Skeletal muscle cell (primary cell): ENCODE measurements at places on chromosomes 3 and 15.

GRCh38 chr3:187909866-187910265 lies 164.6 kb upstream of the BCL6 start:
- no peak for DNase-seq

DNA sequence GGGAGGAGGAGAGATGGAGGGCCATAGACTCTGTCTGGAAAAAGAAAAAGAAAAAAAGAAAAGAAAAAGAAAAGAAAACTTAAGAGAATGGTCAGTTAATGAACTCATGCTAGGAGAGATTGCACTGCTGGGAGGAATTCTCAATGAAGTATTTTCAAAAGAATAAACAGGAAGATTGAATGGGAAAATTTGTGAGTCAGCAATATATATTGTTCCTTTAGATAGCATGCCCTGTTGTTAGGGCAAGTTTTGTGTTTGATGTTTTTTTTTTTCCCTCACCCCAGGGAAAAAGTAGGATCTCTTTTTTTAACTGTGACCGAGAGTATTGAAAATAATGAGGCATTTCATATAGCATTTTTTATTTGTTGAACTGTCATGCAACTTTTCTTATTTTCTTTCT lies 7.8 kb upstream of the NR1D2 start:
- no peak for DNase-seq

DNA sequence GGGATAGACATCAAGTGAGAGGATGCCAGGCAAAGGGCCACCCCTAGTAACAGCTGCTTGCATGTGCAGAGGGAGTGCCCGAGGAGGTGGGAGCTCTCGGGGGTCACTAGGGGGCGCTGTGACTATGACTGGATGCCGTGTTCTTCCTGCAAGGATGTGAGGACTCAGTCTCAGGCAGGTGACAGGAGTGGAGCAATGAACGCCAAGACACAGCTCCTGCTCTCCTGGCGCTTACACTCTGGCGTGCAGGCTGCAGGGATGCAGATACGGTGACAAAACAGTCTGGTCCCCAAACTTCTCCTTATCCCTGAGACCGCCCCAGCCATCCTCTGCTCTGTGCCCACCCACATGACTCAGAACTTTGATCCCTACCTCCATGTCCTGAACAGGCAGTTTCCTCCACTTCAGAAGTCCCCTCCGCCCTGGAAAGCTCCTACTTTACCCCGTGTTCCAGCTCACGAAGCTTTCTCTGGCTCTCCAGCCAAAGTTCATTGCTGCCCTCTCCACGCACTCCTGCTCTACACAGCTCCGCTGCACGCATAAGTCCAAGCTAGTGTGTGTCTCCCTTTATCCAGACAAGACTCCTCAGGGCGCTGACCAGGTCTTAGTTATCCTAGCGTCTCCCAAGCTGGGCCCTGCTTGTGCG lies 14.7 kb downstream of the RHOV start:
- no peak for DNase-seq

GRCh38 chr15:27359586-27359985 lies 388.6 kb downstream of the GABRG3 start:
- DNase-seq = no peak

DNA sequence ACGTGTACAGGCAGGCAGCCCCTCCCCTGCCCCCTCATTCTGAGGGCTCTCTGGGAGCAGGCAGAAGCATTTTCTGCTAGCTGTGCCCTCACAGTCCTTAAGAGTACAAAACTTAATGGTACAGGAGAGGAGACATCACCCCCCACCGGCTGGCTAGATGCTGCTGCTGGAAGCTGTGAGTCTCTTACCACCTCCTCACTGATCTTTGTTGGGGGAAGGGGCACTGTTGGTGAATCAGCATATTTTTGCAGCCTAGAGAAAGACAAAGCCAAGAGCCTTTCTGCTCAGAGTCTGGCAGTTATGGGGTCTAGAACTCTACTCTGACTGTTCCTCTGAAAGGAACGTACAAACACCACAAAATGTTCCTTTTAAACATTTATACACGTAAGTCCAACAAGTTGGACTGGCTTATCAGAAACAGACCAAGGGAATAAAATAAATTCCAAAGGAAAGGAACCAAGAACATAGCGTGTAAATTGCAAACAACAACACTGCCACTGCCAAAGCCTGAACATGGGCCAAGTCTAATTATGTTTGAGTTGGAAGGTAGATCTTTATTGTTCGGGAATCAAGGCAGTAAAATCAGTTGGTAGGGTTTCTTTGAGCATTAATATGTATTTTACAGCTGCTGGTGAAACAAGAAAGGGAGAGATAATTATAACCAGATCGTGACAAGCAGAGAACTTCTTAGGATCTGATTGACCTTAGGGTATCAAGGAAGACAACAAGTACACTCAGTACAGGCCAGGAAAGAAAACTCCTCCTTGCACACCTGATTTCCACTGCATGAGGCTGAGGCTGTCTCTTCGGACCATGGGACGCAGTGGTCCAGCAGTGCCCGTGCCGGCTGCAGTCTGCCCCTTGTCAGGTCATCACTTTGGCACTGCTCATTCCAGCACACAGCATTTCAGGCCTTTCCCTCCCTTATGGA lies 27.4 kb downstream of the CLK3 start:
- DNase-seq = no peak

DNA sequence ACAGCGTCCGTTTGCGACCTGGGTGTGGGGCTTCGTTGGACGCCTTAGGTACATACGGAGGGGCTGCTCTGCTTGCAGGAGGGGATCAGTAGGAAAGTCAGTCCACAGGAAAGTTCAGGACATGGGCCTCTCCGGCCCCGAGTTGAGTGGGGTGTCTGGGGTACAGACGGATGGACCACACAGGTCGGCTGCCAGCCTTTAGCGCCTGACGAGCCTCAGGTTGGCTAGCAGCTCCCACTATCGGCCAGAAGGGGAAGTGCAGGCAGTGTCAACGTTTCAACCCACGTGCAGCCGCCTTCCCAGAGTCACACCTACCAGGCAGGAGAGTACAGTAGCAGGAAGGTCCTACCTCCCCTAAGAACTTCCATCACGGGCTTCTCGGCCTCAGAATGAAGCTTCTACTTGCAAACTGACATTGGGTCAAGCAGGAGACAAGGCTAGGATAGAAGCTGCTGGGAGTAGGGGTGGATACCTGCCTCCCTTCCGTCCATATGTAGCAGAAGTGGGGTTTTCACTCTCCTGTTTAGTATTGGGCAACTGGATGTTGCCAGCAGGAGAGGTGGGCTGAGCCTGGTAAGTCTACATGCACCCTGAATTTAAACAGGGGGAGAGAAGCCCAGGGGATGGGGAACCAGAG lies 1.8 kb upstream of the SCN5A start:
- DNase-seq = no peak

DNA sequence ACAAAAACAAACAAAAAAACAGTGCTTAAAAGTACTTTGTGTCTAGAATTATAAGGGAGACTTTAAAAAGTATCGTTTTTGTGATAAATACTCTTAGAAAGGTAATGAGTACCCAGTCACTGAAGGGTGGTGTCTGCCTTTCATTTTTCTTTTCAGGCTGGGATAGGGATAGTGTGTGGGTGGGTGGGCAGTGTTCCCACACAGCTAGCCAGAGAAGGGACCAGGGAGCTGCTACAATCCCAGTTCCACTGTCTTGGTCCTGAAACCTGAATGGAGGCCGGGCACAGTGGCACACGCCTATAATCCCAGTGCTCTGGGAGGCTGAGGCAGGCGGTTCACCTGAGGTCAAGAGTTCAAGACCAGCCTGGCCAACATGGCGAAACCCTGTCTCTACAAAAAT lies 2.1 kb downstream of the GK5 start:
- DNase-seq = no peak

DNA sequence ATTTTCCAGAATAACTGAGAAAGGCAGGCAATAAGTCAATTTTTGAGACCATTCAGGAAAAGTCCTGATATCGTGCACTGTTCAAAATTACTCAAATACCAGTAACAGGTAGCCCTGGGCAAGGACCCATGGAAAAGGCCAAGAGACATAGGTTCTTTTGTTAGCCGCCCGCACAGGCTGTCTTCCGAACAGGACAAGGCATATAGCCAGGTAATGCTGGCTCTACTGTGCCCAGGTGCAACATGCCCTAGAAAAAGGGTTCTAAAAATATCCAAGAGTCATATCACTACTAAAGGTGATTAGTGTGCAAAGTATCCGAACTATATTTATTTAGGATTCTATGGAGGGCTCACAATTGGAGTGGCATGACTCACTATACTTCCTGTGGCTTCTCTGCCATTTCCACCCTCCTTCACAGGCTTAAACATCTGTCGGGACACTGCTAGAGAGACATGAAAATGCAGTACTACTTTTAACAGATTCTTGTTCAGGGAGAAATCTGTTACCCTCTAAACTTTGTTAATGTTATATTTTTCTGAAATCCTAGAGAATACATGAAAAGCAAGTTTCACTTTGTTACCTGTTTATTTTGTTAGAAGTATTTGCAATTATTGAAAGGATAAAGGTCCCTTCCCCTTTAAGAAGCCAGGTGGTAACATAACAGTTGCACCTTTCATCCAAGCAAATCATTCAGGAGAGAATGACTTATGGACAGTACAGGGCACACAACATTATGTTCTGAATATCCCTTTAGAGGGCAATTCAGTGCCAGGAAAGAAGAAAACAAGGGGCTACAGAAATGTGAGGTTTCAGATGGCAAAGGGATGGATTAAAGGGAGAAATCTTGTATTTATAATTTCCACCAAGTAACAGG lies 293.3 kb upstream of the THBS1 start:
- no peak for DNase-seq

- DNase-seq = no peak
Observed at GRCh38 chr3:188365988-188366698, 212.2 kb downstream of the LPP start.

- no peak for DNase-seq
Observed at GRCh38 chr3:144141074-144141473, 169.5 kb downstream of the DIPK2A start.

DNA sequence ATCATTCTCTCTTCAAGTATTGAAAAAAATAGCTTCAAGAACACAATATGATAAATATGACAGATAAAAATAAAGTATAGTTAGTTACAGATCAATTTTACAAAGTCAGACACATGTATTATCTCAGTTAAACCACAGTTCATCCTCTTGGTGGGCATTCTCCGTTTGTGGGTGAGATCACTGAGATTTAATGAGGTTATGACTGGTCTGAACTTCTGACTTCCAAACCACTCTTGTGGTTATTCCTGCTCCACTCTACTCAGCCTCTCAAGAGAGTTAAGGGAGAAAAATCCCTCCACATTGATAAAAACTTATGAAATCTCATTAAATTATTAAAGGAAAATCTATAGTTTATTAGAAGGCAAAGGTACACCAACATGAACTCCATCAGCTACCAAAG lies 229.9 kb upstream of the LRTM1 start:
- no peak for DNase-seq

GRCh38 chr15:57171426-57171825 lies 204.9 kb upstream of the CGNL1 start:
- no peak for DNase-seq

DNA sequence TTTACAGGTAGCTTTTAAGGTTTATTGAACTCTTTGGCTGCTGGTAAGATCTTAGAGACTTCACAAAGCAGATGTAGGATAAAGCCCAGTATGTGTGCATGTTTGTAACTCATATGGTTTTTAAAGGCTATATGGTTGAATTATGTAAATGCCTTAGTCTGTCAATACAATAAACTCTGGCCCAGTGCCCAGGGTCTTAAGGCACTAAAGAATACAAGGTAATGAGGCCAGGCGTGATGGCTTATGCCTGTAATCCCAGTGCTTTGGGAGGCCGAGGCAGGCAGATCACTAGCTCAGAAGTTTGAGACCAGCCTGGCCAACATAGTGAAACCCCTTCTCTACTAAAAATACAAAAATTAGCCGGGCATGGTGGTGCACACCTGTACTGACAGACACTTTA lies 170.3 kb upstream of the CGNL1 start:
- DNase-seq = no peak

GRCh38 chr3:140599496-140599895 lies 78.4 kb upstream of the TRIM42 start:
- DNase-seq = no peak

- no peak for DNase-seq
Observed at GRCh38 chr3:184409331-184409926, 29.6 kb downstream of the CHRD start.

- DNase-seq = peak; percentile 23
Observed at GRCh38 chr3:194632809-194633348, 340 bp downstream of the TMEM44 start.
